ENCODE measurements at places on chromosomes 7 and 10. TPM values are rescaled to one million over a fixed set of nuclear protein-coding genes. Genes with fewer than 3 reads are reported as not detected.

- DNase-seq = no peak
Observed at GRCh38 chr10:116621934-116622655, 1.3 kb downstream of the PNLIPRP2 start.

NRAP gene
- polyA plus RNA-seq = 31.5 TPM

GRCh38 chr7:81560708-81561107 is 209.1 kb downstream of the HGF start:
- DNase-seq = no peak

GRCh38 chr10:69958556-69958902 is 94.1 kb upstream of the MACROH2A2 start:
- DNase-seq = no peak

DNA sequence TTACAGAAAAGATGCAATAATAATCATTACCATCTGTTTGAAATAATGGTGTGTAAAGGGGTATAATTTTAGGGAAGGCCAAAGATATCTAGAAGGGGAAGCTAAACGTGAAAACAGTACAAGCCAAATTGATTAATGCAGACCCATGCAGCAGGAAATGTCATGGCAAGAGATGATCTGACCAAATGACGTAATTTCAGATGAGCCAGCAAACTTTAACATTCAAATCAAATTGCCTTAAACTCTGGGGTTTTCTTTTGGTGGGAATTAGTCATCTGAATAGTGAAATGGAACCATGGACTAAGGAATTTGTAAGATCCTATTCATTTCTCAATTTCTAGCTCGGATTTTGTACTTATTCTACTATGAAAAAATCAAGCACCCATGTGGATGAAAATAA is 21.4 kb upstream of the SCIN start:
- no peak for DNase-seq

C1QL3 gene
- 0.38 TPM for polyA plus RNA-seq

- DNase-seq = no peak
Observed at GRCh38 chr7:1992554-1992953, 240.2 kb downstream of the MAD1L1 start.

GRCh38 chr7:16636555-16637101 is 8.9 kb downstream of the ANKMY2 start:
- peak; percentile 84 for DNase-seq

GRCh38 chr7:122726881-122727280 is 24.2 kb upstream of the RNF148 start:
- no peak for DNase-seq

DNA sequence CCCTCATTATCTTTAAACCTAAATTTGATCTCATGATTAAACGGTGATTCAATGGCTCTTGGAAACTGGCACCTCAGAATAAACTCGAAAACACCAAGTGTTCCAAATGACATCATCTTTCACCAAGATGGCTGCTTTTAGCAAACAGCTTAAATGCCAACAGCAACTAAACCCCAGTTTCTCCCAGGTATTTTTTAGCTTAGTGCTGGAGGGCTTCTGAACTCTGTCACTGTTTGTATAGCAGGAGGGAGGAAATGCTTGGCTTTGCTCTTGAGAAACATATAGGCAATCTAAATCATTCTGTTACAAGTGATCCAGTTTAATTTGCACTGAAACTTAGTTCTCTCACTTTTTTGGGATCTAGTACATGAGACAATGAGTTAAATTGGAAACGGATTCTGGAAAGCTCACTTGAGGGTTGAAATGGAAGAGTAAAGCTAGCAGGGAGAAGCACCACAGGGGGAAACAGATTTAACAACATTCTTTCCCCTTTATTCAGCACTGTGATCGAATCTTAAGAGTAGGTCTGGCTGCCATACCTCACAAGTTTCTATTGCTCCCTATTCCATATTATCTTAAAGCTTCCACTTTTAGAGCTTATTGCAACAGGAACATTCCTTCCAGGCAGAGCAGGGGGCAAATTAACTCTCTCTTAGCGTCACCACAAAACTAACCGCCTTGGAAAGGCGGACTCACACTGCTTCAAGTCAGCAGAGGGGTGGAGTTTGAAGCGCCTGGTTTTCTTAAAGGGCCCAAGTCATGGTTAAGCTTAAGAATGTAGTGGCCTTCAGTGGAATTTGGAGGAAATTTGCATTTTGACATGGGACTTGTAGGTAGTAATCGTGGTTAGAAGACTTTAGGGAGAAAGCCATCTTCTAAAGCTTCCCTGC is 1.8 kb upstream of the CCDC6 start:
- no peak for DNase-seq

All from forelimb muscle (tissue), 1 donor.